ENCODE measurements at places on chromosomes 7 and 10.

GRCh38 chr10:122815458-122815857 lies 30.2 kb downstream of the CUZD1 start:
- H3K27me3 ChIP-seq = peaks cover 15% of the 10 kb centered on the region
- H3K4me1 ChIP-seq = no peaks in the 10 kb centered on the region
- DNase-seq = no peak
- no peak overlapping the region for H3K4me3 ChIP-seq
- H3K27ac ChIP-seq = no peak overlapping the region

DNA sequence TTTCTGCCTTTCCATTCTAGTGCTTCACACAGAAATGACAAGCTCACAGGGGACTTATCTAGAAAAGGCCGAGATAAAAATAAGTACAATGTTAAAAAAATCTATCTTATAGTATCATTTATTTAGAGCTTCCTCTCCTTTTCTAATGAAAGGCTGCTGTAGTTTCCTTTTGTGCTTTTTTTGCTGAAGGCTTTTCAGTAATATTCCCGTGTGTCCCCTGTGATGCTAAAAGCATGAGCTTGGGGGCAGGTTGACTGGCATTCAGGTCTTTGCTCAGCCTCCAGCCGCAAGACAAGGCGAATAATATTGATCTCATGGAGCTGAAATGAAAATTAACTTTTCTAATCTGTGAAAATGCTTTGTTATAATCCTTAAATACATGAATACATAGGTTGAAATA lies 143.0 kb downstream of the ST7 start:
- H3K27me3 ChIP-seq = no peaks in the 10 kb centered on the region
- no peaks in the 10 kb centered on the region for H3K4me1 ChIP-seq
- no peak overlapping the region for H3K4me3 ChIP-seq
- no peak for DNase-seq

DNA sequence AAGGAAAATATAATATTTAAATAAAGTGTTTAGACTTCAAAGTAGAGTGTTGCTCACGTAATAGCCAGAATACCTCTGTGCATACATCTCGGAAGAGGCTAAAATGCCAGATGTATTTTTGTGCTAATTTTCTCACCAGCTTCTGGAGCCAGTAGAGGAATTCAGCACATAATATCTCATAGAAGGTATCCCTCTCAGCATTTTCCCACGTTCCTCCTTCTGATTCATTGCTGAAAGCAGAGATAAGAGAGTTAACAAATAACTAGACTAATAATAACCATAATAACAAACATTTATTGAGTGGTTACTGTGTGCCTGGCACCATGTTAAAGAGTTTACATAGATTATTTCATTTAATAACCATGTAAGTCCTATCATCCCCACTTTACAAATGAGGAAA lies 123.6 kb downstream of the VTI1A start:
- H3K36me3 ChIP-seq = no peaks in the 10 kb centered on the region
- H3K27me3 ChIP-seq = no peaks in the 10 kb centered on the region
- H3K27ac ChIP-seq = no peak overlapping the region

DNA sequence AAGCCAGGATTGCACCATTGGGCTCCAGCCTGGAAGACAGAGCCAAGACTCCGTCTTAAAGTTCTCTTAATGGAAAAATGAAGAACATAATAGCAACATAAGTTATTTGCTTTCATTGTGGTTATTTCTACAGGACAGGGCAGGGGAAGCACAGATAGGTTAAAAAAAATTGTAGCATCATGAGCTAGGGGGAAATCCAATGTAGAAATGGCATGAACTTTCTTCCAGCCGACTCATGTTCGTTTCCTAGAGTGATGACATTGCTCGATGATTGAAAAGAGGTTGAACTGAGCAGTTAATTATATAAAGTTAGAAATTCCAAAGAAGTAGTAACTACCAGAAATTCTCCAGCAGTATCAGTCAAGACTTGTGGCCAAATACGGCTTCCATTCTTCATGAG lies 64.9 kb downstream of the DAGLB start:
- no peaks in the 10 kb centered on the region for H3K27me3 ChIP-seq
- no peak overlapping the region for H3K4me3 ChIP-seq
- peaks cover 13% of the 10 kb centered on the region for H3K36me3 ChIP-seq
- peaks cover 65% of the 10 kb centered on the region for H3K4me1 ChIP-seq

DNA sequence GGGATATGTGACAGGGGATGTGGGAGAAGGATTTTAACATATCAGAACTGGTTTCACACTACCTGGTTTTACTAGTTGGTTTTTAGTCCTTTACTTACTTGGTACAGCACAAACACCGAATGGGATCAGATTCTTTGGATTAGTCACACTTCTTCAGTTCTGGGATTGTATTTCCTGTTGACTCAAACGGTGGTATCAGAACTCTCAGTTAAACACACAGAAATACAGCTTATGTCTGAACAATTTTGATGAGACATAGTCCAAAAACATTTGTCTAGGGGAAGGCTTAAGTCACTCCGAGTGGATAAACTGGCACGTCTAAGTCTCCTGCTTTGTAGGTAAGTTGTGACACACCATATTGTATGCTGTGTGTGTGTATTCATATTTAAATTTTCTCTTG lies 480.5 kb downstream of the PHTF2 start:
- H3K4me3 ChIP-seq = no peak overlapping the region
- H3K27ac ChIP-seq = no peak overlapping the region
- H3K36me3 ChIP-seq = no peaks in the 10 kb centered on the region
- H3K4me1 ChIP-seq = no peaks in the 10 kb centered on the region
- peaks cover 3% of the 10 kb centered on the region for H3K27me3 ChIP-seq

- DNase-seq = no peak
- no peaks in the 10 kb centered on the region for H3K36me3 ChIP-seq
- H3K4me1 ChIP-seq = no peaks in the 10 kb centered on the region
- no peak overlapping the region for H3K27ac ChIP-seq
Measured at GRCh38 chr10:14254368-14254767, 76.4 kb downstream of the FRMD4A start.

- peak overlapping the region; percentile 82 for H3K4me3 ChIP-seq
- DNase-seq = no peak
- peaks cover 32% of the 10 kb centered on the region for H3K4me1 ChIP-seq
- H3K27ac ChIP-seq = peak overlapping the region; percentile 62
- H3K27me3 ChIP-seq = no peaks in the 10 kb centered on the region
- H3K36me3 ChIP-seq = peaks cover 20% of the 10 kb centered on the region
Measured at GRCh38 chr10:70145166-70145665, 1.3 kb downstream of the TYSND1 start.

- no peaks in the 10 kb centered on the region for H3K27me3 ChIP-seq
- H3K4me3 ChIP-seq = no peak overlapping the region
- no peaks in the 10 kb centered on the region for H3K4me1 ChIP-seq
- no peak overlapping the region for H3K27ac ChIP-seq
- DNase-seq = no peak
- no peaks in the 10 kb centered on the region for H3K36me3 ChIP-seq
Measured at GRCh38 chr10:72846238-72846637, 47.3 kb upstream of the OIT3 start.

GRCh38 chr10:24950439-24950838 lies 2.0 kb downstream of the PRTFDC1 start:
- H3K27ac ChIP-seq = no peak overlapping the region
- no peaks in the 10 kb centered on the region for H3K36me3 ChIP-seq
- no peak for DNase-seq

- H3K4me3 ChIP-seq = no peak overlapping the region
- H3K27me3 ChIP-seq = no peaks in the 10 kb centered on the region
- DNase-seq = no peak
- H3K4me1 ChIP-seq = peaks cover 21% of the 10 kb centered on the region
- H3K27ac ChIP-seq = peak overlapping the region; percentile 11
Measured at GRCh38 chr10:6507311-6507710, 72.8 kb downstream of the PRKCQ start.

- no peaks in the 10 kb centered on the region for H3K27me3 ChIP-seq
- no peak overlapping the region for H3K27ac ChIP-seq
- peaks cover 17% of the 10 kb centered on the region for H3K4me1 ChIP-seq
- DNase-seq = no peak
- H3K4me3 ChIP-seq = no peak overlapping the region
Measured at GRCh38 chr7:151346-152050, 40.9 kb upstream of the FAM20C start.

- no peak for DNase-seq
- peaks cover 14% of the 10 kb centered on the region for H3K4me1 ChIP-seq
- H3K4me3 ChIP-seq = no peak overlapping the region
- no peak overlapping the region for H3K27ac ChIP-seq
Measured at GRCh38 chr7:38211940-38212339, 33.9 kb downstream of the STARD3NL start.

DNA sequence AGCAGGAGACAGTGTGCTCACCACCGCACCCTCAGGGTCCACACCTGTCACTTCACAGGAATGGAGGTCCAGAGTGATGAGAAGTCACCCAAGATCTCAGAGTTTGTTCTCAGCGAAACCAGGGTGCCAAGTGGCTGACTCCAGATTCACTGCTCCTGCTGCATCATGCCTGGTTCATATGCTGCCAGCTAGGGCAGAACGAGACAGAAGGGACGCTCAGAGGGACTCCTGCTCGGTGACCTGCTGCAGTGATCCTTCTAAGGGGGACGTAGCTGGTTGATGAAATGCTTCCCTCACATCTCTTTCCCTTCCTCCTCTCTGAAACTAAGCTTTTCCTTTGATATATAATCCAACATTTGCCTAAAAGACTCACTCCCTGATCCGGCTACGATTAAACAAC lies 248.5 kb downstream of the SFMBT2 start:
- DNase-seq = no peak
- peaks cover 30% of the 10 kb centered on the region for H3K36me3 ChIP-seq
- no peak overlapping the region for H3K4me3 ChIP-seq
- H3K27me3 ChIP-seq = no peaks in the 10 kb centered on the region

GRCh38 chr10:77744245-77744644 lies 106.6 kb upstream of the KCNMA1 start:
- no peak overlapping the region for H3K27ac ChIP-seq
- H3K36me3 ChIP-seq = no peaks in the 10 kb centered on the region
- no peak for DNase-seq
- H3K4me3 ChIP-seq = no peak overlapping the region

GRCh38 chr7:82200601-82201000 lies 243.0 kb downstream of the CACNA2D1 start:
- H3K4me1 ChIP-seq = no peaks in the 10 kb centered on the region
- no peak overlapping the region for H3K27ac ChIP-seq
- no peak for DNase-seq
- H3K36me3 ChIP-seq = no peaks in the 10 kb centered on the region
- H3K4me3 ChIP-seq = no peak overlapping the region

DNA sequence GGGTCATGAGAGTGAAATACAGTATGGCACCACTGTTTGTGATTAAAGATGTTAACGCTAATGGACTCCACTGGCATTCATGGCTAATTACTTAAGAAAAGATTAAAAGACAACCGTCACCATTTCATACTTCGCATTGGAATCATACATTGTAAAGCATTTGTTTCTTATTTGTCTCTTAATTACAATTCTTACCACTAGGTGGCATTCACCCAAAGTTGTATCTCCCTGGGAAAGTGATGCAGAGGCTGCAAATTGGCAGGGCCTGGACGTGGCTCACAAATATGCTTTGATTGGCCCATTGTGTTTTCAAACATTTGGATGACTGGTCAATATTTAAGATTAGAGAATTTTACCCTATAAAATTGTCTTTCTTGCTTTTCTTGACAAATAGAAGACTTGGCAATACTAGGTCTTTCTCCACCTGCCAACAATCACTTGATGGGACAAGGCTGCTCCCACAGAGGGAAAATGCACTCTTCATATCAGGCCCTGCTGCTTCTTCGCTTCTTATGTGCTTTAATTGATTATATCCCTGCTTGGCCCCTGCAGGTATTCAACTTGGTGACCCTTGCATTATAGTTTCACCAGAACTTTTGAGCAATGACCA lies 72.1 kb upstream of the STARD3NL start:
- H3K27ac ChIP-seq = no peak overlapping the region
- H3K4me3 ChIP-seq = no peak overlapping the region
- H3K4me1 ChIP-seq = no peaks in the 10 kb centered on the region

DNA sequence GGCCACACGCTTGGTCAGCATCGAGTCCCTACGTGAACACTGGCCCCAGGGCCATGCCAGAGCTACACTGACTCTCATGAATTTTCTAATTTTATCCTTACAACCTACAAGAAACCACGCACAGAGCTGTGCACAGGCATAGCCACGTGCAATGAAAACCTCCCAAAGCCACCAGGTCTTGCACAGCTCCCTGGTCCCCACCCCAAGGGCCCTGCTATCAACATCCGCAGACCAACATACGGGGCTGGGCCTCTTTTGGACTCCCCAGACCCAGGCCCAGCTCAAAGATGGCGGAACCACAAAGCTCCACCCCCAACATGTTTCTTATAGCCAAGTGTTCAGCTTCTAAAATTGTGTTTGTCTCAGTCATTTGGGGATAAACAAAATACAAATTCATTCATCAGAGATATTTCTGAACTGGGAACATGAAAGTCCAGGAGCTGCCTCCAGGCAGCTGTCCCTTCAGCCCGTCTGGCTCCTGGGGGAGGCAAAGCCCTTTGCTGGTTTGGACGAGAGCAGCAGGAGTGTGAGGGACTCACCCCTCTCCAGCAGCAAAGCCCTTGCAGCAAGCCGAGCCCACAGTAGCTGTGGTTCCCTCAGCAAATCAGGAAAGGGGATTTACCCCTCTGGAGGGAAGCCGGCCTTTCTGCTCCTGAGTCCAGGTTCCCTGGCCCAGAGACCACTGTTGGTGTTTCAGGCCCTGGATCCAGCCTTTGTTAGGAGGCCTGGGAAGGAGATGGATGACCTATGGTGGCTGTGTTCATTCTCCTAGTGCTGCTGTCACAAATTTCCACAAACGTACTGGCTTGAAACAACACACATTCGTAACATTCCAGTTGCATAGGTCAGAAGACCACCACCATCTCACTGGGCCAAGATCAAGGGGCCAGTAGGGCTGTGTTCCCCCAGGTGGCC lies 75.1 kb downstream of the OAT start:
- no peak for DNase-seq
- H3K27ac ChIP-seq = no peak overlapping the region
- H3K4me3 ChIP-seq = no peak overlapping the region
- no peaks in the 10 kb centered on the region for H3K36me3 ChIP-seq
- H3K4me1 ChIP-seq = peaks cover 4% of the 10 kb centered on the region

- H3K4me3 ChIP-seq = peak within 1 kb of the TSS; percentile 83
- no peaks in the 10 kb centered on the region for H3K27me3 ChIP-seq
- peaks cover 24% of the 10 kb centered on the region for H3K4me1 ChIP-seq
- H3K36me3 ChIP-seq = no peaks in the 10 kb centered on the region
- H3K27ac ChIP-seq = peak within 1 kb of the TSS; percentile 67
Measured at GRCh38 chr10:135132-135600, at the start of gene ZMYND11. Gene ZMYND11, plus strand, starts transcription at chr10:135455. Its CDS starts 44,558 bp downstream, at chr10:180013.

- no peak overlapping the region for H3K27ac ChIP-seq
- peaks cover 86% of the 10 kb centered on the region for H3K36me3 ChIP-seq
Measured at GRCh38 chr10:22570234-22570633, 144.1 kb downstream of the PIP4K2A start.

- H3K27ac ChIP-seq = no peak overlapping the region
- no peaks in the 10 kb centered on the region for H3K36me3 ChIP-seq
- no peaks in the 10 kb centered on the region for H3K27me3 ChIP-seq
- no peak for DNase-seq
- no peak overlapping the region for H3K4me3 ChIP-seq
Measured at GRCh38 chr7:11486271-11486670, 345.7 kb downstream of the THSD7A start.

- H3K27me3 ChIP-seq = peaks cover 31% of the 10 kb centered on the region
- H3K4me1 ChIP-seq = no peaks in the 10 kb centered on the region
- H3K4me3 ChIP-seq = no peak overlapping the region
- no peaks in the 10 kb centered on the region for H3K36me3 ChIP-seq
- no peak for DNase-seq
Measured at GRCh38 chr7:44321796-44322195, 3.6 kb downstream of the CAMK2B start.

- no peaks in the 10 kb centered on the region for H3K36me3 ChIP-seq
- H3K27ac ChIP-seq = no peak overlapping the region
- H3K4me3 ChIP-seq = no peak overlapping the region
- H3K4me1 ChIP-seq = no peaks in the 10 kb centered on the region
- no peaks in the 10 kb centered on the region for H3K27me3 ChIP-seq
Measured at GRCh38 chr10:52442576-52442975, 128.5 kb downstream of the DKK1 start.
